ENCODE measurements at places on chromosomes 1 and 21.

DNA sequence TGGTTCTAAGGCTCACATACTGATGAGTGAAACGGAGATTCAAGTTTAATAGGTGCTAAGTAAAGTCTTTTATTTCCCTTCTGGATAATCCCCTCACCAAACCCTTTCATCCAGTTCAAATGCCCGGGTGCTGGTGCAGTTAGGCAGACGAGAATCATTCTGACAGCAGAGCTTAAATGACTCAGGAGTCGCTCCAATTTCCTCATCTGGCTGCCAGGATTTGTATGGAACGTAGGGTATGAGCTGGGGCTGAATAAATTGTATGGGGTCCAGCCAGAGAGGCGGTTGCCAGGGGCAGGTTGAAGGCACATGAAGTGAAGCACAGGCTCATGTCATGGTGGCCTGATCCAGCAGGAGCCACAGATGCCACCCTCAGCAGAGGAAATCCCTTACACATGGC lies 76.0 kb downstream of the PAPPA2 start:
- no peak for DNase-seq

DNA sequence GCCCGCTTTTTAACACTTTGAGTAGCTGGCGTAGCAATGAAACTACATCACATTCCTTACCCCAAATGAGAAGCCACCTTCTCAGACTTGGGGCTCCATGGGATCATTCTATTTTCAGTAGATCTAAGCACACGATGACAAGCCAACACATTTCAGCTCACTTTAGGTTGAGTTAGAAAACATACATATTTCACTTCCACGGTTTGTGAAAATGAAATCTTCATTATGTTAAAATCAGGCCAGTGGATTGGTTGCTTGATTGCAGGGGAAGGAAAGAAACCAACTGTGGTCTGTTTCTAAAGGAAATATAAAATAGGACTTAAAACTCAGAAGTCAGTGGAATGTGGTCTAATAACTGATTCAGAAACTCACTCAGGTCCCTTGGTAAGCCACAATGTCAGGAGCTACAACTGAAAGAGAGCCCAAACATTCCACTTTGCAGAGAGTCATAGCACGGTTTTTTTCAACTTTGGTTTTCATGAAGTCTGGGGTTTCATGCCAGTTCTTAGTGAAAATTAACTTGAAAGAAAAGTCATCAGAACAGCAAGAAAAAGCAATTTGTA lies 82.3 kb upstream of the TIAM1 start:
- DNase-seq, result no peak

DNA sequence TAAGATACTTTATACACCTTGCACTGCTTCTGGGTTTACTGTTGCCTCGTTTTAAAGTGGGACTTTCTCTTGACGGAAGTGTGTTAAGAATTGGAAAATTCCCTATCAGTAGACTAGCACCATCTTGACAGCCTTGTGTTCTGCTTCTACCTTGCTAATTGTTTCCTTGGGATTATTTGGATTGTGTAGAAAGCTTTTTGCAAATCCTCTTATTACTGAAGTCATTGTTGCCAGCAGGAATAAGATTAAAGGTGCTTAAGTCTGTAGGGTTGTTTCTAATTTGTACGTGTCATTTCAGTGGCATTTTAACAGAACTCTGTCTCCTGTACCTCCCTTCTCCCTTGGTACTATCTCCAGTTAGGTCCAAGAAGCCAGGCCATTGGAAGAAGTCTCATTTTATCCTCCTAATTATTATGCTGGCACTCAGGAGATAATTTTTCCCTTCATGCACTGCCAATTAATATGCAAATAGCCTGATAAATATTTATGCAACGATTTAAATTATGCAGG lies 107.7 kb downstream of the POU2F1 start:
- DNase-seq, result no peak

DNA sequence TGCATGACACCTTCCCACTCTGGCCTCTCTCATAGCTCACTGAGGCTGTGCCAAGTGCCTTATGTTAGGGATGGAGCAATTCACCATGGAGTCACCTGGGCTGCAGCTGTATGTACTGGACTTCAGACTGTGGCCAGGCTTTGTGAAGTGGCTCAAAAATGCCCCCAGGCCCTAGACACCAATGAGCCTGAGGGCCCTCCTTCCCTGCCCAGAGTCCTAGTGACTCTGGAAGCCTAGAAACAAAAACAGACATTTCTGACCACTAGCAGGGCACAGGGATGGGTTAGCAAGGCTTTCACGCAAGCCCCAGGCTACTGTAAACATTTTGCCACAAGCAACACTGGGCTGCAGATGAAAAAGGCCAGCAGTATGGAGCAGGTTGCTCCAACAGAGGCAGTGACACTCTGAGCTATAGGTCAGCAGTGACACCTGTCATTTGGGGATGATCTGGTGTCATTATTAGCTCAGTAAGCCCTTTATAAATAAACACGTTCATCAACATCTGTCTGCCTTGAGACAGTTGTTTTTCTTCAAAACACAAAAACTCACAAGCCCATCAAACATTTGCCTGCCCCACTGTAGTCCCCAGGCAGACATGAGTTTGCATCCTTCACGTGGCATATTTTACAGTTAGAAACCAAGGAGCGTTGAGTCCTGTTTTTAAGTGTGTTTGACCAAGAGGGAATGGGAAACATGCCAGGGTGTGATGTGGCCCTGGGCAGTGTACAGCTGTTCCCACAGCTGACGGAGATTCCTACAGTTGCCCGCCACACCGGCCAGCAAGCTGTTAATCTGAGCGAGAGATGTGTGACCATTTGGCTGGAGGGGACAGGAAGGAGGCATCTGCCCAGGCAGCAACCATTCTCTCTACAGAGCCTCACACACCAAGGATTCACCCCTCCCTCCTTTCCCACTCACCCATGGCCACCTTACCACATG lies 66.8 kb downstream of the KCNN3 start:
- no peak for DNase-seq

DNA sequence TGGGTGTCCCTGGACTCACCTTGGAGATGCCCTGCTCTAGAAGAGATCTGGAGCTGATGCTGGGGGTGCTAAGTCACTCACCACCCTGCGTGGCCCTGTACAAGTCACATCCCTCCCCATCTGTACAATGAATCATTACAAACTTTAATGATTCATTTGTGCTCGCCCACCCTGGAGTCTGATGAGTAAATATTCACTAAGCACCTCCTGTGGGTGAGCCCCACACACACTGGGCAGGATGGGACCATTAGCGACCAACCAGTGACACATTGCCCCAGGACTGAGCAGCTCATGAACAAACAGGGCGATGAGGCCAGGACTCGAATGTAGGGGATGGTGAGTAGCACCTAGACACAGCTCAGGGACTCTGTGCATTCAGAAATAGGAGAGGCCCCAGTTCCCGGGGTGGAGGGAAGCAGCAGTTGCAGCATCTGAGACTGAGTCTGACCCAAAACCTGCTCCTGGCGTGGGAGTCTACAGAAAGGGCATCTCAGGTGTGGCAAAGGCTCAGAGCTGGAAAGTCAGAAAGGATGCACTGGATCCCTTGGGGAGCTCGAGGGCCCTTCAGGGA lies 18.1 kb upstream of the PDZK1IP1 start:
- no peak for DNase-seq

DNA sequence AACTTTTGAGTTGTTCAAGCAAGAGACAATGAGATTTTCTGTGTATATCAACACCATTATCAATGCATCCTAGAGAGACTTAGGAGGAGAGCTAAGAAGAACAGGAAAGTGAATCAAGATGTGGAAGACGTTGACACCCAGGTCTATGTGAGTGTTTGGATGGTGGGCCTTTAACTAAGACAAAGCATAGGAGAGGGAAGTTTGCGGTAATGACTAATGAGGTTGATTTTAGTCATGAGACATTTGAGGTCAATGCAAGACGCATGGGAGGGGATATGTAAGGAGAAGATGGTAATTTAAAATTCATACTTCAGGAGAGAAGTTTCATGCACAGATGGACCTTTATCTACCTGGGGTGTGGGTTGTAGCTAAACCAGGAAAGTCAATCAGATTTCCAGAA lies 269.6 kb downstream of the VAV3 start:
- DNase-seq, result no peak

DNA sequence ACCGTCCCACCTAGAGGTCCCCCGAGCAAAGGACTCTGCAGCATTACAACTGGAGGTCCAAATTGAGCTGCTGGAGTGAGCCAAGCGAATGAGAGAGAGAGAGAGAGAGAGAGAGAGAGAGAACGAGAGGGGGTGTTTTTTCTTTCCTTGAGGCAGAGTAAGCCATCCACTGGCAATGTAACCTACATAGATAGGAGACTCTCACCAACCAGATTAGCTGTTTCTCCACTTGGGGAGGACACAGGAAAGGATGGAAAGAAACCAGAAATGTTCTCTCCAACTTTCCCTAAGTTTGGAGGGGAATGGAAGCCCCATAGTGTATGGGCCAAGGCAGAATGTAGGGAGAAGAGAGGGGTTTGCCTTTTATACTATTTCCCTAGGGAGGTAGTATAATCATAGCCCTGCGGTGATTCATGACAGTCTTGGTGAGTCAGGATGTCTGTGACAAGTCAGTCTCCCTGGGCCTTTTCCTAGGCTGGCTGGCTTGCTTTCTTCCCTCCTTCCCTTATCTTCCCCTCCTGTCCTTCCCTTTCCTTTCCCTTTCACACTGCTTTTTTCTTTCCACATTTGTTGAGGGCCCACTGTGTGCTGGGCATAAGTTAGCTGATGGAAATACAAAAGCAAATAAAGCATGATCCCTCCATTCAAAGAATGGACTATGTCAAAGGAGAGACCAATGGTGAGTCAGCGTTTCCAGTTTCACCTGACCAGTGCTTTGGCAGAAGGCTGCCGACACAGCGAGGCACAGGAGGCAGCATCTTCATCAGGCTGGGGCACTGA lies 7.1 kb downstream of the FNDC7 start:
- DNase-seq, result no peak

DNA sequence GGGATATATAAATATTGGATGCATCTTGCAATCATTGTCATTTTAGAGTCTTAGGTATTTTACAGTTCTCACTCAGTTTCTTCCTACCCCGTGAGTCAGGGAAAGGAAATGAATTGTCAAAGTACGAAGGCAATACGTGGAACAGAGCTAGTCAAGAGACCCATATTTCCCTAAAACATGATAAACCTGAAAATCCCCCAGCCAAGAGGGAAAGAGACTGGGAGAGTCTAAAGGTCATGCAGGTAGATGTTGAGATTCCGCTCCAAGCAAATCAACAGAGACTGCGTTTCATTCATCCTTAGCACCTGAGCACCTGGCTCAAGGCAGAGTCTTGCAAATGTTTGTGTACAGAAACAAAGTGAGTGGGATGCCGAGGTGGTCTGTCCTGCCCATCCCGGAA lies 58.0 kb downstream of the SH3GLB1 start:
- no peak for DNase-seq

DNA sequence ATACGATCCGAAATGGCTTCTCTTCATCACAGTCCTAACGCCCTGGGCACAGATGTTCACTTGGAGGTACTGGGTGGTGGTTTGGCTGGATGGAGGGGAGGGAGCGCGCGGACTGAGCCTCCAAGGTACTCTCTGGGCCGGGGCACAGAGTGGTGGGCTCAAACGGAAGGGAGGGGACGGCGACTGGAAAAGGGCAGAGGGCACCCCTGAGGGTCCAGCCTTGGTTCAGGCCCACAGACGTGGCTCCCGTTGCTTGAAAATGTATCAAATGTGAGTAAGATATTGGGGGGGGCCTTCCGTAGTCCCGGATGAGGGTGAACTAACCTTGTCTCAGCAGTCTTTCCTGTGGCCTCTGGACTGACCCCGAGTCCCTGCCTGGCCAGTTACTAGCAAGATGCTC lies 463 bp downstream of the IL12RB2 start:
- no peak for DNase-seq

GRCh38 chr1:71948561-71948960 lies 333.8 kb downstream of the NEGR1 start:
- no peak for DNase-seq

GRCh38 chr1:153907134-153907533 lies 15.6 kb downstream of the GATAD2B start:
- no peak for DNase-seq

GRCh38 chr1:85550784-85551516 lies 29.6 kb upstream of the CCN1 start:
- no peak for DNase-seq

GRCh38 chr1:2408859-2409276 lies 3.5 kb downstream of the PEX10 start:
- DNase-seq, result no peak

DNA sequence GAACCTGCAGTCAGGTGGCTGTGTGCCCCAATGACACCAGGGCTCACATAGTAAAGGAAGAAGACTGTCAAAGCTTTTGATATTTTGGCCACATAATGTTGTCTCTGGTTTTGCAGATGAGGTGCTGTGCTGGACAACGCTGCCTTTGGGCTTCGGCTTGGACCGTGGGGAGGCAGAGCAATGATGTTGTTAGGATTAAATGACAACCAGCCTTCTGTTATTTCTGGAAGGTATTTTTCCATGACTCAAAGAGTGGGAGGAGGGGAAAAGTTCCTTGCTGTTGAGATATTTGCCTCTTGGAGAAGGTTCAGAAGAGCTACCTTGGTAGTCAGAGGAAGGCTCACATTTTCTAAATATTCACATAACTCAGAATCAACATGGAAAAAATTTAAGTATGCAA lies 187.3 kb upstream of the GALNT2 start:
- DNase-seq, result no peak
